ENCODE measurements at places on chromosomes 6 and 20.

DNA sequence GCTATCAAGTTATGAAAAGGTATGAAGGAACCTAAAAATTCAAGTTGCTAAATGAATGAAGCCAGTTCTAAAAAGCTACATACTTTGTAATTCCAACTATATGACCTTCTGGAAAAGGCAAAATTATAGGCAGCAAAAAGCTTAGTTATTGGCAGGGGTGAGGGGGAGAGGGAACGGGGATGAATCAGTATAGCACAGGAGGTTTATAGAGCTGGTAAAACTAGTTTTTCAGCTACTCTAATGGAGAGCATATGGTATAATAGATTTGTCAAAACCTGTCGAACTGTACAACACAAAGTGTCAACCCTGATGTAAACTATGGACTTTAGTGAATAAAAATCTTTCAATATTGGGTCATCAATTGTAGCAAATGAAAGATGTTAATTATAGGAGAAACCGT lies 18.7 kb downstream of the MANEA start:
- DNase-seq, result no peak

- DNase-seq, result no peak
Observed at GRCh38 chr6:81054036-81054435, 698.4 kb downstream of the TENT5A start.

DNA sequence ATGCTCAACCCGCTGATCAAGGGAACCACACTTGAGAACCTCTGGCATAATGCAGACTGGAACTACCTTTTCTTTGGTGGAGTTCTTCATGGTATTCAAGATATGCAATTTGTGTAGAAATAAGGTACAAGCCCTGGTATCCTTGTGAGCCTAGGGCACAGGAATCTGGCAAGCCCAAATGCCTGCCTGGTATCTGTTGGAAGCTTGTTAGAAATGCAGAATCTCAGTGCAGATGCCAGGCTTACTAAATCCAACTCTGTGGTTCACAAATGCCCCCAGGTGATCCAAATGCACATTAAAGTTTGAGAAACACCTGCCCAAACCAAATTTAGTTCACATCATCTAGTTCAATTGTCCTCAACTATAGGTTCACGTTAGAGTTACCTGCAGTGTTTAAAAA lies 159.8 kb upstream of the LAMP5 start:
- no peak for DNase-seq

DNA sequence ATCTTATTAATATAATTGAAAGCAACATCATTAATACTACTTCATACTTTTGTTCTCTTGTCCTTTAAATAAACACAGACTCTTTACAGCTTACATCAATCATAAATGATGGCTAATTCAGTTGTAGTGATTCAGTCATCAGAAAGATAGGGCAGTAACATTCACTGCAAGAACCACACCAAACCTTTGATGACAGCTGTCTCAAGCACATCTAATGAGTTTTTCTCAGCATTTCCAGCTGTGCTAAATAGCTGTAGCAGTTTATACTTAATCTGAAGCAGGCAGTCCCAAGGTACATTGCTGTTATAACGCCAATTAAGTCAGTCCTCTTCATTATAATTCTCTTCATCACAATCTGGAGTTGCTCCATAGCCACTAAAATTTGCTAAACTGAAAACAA lies 45.7 kb downstream of the PREP start:
- DNase-seq, result no peak

- no peak for DNase-seq
Observed at GRCh38 chr6:150734235-150734634, 131.3 kb upstream of the MTHFD1L start.

GRCh38 chr6:157294654-157295053 lies 28.7 kb downstream of the TMEM242 start:
- no peak for DNase-seq

DNA sequence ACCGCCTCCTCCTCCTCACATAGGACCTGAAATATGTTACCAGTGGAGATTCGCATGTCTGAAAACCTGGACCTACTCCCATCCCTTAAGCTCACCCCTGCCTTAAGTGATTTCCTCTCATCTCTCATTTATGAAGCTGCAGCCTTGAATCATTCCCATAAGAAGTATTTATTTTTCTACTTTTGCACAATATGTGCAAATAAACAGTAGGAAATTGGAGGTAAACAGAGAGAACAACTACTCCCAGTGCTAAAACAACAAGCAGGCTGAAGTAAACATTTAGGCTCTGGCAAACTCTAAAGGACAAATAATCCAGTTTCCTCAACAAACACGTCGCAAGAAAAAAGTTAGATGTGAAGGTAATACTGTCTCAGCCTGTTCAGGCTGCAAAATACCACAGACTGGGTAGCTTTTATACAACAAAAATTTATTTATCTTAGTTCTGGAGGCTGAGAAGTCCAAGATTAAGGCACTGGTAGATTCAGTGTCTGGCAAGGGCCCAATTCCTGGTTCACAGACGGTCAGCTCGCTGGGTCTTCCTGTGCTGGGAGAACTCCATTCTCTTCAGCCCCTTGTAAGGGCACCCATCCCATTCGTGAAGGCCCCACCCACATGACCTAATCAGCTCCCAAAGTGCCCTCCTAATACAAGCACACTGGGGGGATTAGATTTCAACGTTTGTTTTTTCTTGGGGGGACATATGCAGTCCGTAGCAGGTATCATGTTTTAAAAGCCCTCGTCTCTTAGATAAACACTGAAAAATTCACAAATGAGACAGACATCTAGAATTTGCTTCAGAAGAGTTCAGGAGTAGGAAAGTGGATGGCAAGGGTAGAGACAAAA lies 15.6 kb downstream of the SPATA2 start:
- DNase-seq, result no peak

GRCh38 chr6:150200428-150201100 lies 57.7 kb downstream of the PPP1R14C start:
- no peak for DNase-seq

DNA sequence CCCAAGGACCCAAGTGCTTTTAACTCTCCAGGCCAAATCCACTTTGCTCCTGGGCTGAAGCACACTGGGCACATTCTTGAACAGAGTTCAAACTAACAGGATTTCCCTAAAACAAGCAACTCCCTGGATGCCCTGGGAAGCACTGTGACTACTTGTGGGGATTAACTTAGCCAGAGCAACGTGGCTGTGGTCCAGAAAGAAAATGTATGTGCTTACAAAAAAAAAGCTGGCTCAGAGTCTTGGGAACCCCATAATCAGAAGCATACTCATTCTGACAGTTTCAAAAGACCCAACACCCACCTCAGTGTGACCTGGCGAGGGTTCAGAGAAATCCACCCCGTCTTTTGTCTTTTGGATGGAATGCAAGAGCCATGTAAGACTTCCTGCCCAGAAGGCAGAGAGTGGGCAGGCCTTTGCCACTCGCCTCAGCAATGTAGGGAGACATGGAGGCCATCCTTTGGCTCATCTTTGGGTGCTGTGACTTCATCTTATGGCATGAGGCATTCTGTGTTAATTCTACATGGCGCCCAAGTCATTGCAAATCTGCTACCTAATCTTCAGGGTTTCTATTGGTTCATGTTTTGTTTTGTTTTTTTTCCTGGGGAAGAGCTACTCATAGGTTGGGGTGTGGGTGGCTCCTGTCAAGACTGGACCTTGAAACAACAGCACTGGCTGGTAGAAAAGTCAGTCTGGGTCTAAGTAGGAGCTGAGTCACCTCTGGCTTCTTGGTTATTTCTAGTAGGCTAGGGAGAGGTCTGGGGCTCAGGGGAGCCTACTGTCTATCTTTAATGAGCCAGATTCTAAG lies 248.6 kb upstream of the SUPT3H start:
- DNase-seq, result no peak

GRCh38 chr6:96811136-96811535 lies 26.1 kb downstream of the GPR63 start:
- DNase-seq, result no peak

DNA sequence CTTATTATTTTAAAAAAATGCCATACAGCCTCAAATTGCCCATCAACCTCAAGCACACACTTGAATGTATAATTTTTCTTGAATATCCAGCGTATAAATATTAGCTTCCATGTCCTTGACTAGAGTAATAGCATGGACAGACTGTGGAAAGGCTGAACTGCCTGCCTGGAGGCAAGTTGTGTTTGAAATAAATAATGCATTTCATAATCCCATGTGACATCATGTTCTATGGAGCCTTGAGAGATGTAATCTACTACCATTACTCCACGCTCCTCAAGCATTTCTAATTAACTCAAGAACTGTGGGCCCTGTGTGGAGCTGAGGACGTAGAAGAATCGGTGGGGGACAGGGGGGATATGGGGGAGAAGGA lies 94.2 kb downstream of the CDS2 start:
- no peak for DNase-seq

DNA sequence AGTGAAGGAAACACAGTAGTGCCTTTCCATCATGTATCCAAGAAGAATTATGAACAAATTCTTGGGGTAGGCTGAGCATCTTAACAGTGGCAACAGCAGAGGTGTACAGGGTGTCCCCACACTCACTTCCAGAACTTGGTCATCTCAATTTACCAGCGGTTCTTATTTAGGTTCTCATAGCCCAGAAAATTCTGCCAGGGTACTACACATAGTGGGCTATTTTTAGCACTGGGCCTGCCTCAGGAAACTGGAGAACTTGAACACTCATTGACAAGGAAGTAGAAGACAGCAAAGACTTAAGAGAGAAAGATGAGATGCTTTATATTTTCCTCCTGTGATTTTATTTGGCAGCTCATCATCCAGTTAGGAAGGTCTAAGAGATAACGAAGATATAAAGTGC lies 71.8 kb upstream of the PHIP start:
- no peak for DNase-seq

GRCh38 chr6:135358985-135359384 lies 138.6 kb downstream of the AHI1 start:
- no peak for DNase-seq

- no peak for DNase-seq
Observed at GRCh38 chr20:7667194-7667593, 273.1 kb downstream of the HAO1 start.

- DNase-seq, result no peak
Observed at GRCh38 chr6:165872311-165872710, 209.3 kb upstream of the PDE10A start.

GRCh38 chr20:32831982-32832381 lies 12.2 kb downstream of the MAPRE1 start:
- no peak for DNase-seq

DNA sequence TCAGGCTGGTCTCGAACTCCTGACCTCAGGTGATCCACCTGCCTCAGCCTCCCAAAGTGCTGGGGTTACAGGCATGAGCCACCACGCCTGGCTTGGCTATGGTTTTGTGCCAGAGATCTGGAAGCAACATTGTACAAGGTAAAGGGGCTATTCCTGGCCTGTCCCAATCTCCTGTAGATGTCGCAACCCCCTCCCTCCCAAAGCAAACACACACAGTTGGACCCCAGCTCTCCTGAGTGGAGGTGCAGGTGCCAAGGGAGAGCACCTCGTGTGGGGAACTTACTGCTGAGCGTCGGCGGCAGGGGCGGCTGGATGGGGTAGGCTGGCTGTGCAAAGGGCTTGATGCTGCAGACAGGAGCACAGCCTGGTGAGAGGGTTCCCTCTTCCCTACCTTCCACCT lies 8.8 kb downstream of the RPL10A start:
- no peak for DNase-seq

DNA sequence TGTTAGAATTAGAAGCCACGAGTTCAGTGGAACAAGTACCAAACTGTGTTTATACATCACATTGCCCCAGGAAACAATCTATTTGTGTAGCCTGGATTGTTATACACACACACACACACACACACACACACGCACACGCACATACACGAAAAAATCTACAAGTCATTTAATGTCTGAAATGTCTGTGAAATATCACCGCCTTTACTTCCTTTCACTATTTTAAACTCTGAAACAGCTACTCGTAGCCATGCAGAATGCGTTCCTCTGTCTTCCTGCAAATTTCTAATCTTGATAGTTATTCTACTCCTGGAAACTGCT lies 84.4 kb upstream of the SCAF8 start:
- no peak for DNase-seq

- no peak for DNase-seq
Observed at GRCh38 chr20:32524829-32525501, 60.2 kb downstream of the NOL4L start.

DNA sequence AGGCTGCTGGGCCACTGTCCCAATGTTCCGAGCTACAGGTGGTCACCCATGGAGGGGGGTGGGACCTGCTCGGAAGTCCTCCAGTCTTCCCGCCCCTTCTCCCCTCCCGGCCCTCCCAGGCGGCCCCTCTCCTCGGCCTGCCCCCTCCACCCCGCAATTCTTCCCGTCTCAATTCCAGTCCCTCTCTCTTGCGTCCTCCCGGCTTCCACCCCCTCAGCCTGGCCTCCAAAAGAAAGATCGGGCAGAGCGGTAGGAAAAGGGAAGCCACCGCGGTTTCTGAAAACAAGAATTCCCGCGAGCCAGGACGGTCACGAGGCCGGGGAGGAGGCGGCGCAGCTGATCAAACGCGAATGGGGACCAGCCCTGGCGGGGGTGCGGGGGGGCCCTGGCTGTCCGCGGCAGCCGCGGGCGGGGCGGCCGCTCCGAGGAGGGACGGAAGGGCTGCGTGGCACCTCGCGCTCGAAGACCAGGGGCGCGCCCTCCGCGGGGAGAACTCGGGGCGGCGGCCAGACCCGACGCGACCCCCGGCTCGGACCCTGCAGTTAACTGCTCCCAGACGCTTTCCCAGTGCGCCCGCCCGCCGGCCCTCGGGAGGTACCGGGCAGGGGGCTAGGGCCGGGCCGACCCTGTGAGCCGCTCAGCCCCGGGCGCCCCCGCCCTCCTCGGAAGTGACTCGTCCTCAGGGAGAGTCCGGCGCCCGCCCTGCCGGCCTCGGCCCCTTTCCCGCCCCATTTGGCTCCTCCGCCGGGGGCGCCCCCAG lies 1.0 kb downstream of the PXDC1 start:
- peak; percentile 36 for DNase-seq

DNA sequence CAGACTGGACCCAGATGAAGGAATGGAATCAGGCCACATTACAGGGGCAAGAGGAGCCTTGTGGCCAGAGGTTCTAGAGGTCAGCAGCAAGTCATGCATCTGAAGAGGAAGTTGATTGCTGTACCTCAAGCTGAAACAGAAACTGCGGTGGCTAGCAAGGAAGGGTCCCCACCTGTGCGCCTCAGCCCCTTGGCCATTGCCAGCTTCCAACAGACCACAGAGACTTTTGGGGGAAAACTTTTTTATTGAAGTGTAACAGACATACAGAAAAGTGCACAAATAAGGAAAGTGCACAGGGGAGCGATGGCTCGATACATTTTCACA lies 26.8 kb upstream of the SLC9A8 start:
- DNase-seq, result no peak

All from NCI-H748 treated with DMSO at 0.1 percent for 48 hours (cell line).